ENCODE measurements at places on chromosomes 1 and 21.

DNA sequence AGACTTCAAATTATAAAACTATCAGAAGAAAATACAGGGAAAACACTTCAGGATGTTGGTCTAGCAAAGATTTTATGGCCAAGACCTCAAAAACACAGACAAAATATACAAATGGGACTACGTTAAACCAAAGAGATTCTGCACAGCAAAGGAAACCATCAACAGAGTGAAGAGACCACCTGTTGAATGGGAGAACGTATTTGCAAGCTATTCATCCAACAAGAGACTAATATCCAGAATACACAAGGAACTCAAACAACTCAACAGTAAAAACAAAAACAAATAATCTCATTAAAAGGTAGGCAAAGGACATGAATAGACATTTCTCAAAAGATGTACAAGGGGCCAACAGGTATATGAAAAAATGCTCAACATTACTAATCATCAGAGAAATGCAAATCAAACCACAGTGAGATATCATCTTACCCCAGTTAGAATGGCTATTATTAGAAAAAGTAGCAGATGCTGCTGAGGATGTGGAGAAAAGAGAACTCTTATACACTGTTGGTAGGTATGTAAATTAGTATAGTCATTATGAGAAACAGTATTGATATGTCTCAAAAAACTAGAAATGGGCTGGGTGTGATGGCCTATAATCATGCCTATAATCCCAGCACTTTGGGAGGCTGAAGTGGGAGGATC is 112.6 kb downstream of the LRIG2 start:
- DNase-seq, result no peak

DNA sequence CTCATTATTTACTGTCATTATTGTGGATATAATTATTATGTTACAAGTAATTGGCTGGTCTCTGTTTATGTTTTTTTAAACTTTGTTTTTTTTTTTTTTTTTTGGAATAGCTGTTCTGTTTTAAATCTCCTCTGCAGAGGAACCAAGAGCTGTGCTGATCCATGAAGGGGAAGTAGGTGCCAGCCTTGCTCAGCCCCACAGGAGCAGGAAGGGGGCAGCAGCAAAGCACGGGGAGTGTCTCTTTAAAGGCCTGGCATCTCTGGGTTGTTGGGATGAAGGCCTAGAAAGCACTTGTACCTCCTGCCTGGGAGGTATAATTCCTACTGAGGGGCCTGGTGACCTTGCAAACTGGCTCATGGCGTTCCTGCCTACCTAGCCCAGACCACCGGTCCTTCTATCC is 2.5 kb upstream of the GRHL3 start:
- DNase-seq, result no peak

DNA sequence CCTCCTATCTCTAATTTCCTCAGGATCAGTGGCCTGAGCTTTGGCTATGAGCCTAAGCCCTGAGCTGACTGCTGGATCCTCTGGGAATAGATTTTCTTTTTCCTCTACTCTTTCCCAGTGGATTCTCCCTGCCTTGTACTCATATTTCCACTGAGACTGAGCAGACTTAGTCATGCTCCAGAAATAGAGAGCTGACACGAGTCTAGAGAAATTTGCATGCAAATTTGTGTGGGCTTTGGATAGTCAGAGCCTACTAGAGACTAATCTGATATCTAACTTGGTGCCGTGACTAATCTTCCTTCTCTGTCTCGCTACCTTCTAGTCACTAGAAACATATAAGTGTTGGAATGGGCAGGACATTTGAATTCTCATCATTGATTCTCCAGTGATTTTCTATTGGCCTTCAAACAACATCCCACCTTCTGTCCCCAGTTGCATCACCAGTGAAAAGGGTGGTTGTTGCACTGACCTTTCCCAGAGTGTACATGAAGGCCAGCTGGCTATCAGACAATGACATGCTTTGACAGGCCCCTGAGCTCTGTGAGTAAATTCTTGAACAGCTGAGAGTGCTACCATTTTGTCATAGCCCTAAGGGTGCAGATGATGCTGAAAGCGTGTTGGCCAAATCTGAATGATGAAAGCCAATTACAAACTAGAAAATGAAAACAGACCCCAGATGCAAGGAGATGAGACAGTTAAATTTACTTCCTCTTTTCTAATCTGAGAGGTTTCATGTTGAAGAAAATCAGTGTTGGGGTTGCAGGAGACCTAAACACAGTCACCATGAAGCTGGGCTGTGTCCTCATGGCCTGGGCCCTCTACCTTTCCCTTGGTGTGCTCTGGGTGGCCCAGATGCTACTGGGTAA is at the start of gene FCRLA:
TSS of gene FCRLA (plus strand) at position 748 of the 866 bp plus-strand sequence. CDS start at position 784, 36 bp downstream.
- no peak for DNase-seq

GRCh38 chr1:53068314-53069099 is 6.5 kb downstream of the PODN start:
- DNase-seq, result no peak

DNA sequence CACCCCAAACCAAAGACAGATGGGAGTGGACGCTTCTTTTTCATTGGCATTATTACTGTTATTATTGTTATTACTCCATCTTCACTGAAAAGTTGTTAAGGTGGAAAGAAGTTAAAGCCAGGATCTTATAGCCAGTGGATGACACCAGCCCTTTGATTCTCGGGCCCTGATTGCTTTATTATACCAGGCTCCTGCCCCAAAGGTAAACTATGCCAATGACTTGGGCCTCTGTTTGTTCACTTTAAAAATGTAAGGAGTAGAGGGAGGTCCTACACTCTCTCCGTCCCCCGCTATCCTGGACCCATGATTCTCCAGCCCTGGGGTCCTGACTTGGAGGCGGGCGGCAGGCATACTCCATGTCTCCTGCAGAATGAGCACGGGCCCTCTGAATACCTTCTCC is 106.8 kb downstream of the TOMM20 start:
- DNase-seq, result no peak

GRCh38 chr1:184078564-184079249 is 27.2 kb downstream of the TSEN15 start:
- no peak for DNase-seq

DNA sequence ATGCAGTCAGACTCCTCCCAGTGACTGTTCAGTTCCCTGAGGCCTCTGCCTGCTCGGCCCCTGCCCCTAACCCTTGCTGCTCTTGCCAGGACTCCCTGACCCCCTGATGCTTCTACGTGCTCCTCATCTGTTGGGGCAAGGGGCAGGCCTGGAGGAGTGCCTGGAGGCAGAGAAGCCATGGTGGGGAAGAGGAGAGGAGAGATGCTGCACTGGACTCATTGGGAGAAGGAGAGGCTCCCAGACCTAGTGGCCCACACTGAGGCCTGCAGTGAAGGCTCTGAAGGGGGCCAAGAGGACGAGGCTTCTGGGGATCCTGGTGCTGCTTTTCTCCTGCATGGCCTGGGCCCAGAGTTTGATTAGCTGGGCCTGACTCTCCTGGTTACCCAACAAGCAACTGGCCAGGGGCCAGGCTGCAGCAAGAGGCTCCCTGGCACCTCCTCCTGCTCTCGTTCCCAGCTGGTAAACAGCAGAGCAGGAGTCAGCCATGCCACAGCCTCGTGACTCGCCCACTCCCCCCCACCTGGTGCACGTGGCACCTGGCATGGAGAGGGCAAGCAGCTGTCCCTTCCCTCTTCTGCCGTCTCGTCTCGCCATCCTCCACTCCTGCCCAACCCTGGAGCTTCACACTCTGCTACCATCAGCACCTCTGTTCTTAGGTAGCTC is 847 bp upstream of the RORC start:
- DNase-seq, result no peak

- DNase-seq, result no peak
Observed at GRCh38 chr21:34639882-34640788, 25.2 kb upstream of the RCAN1 start.

- DNase-seq, result no peak
Observed at GRCh38 chr1:47180603-47181094, 9.2 kb downstream of the PDZK1IP1 start.

GRCh38 chr1:115098979-115099692 is 9.8 kb upstream of the TSPAN2 start:
- DNase-seq, result no peak

DNA sequence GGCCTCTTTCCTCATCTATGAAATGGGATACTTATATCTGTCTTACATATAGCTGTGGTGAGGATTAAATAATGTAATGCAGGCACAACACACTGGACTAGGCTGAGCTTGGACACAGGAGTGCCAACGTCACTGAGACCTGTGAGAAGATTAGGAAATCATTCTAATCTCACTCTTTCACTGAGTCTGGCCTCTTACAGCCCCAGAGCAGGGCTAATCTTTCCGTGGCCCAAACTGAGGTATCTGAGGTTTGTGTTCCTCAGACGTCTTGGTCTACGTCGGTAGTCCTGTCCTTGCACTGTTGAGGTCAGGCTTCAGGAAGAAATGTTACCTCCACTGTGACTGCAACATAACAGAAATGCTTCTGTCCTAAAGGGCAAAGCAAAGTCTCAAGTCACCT is 22.6 kb upstream of the A3GALT2 start:
- no peak for DNase-seq

- DNase-seq, result no peak
Observed at GRCh38 chr21:28776251-28776650, 216.4 kb downstream of the LTN1 start.

DNA sequence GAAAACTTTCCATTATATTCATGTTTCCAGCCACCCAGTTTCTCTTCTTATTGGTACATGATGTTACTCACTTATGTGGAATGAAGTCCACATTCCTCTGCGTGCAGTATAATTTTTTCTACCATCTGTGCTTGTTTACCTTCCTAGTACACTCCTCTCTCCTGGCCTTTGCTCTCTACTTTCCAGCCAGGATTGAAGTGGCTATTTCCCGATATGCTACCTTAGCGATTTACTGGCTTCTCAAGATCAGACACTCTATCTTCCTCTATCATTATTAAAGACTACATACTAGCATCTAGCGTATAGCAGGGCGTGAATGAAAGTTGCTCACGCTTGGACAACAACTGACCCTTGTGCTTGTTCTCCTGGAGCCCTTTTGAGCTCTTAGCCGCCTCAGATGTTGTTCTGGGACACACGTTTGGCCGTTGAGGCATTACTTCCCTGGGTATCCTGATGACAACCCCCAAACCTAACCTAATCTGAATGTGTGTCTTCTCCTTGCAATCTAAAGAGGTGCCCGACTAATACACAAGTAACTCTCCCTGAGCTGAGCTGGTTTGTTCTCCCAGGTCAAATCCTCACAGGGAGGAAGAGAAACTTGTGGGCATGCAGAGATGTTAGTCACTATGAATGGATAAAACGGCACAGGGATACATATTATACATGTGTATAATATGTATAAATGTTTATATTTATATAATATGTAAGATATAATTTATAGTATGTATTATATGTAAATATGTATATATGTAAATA is 13.4 kb upstream of the MTARC2 start:
- DNase-seq, result no peak

DNA sequence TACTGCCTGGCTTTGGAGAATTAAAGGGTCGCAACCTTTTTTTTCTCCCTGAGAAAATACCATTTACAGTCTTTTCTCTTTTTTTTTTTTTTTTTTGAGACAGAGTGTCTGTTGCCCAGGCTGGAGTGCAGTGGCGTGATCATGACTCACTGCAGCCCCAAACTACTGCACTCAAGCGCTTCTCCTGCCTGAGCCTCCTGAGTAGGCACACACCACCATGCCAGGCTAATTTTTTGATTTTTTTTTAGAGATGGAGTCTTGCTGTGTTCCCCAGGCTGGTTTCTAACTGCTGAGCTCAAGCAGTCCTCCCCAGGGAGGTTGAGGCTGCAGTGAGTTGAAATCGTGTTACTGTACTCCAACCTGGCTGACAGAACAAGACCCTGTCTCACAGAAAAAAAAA is 24.6 kb downstream of the UBE4B start:
- no peak for DNase-seq

GRCh38 chr1:206992790-206993189 is 22.5 kb upstream of the FCAMR start:
- no peak for DNase-seq

GRCh38 chr1:30762930-30763650 is 5.5 kb upstream of the LAPTM5 start:
- DNase-seq, result no peak

- no peak for DNase-seq
Observed at GRCh38 chr1:162072740-162073139, 3.2 kb downstream of the NOS1AP start.

GRCh38 chr1:21933397-21934248 is 3.5 kb downstream of the HSPG2 start:
- no peak for DNase-seq

DNA sequence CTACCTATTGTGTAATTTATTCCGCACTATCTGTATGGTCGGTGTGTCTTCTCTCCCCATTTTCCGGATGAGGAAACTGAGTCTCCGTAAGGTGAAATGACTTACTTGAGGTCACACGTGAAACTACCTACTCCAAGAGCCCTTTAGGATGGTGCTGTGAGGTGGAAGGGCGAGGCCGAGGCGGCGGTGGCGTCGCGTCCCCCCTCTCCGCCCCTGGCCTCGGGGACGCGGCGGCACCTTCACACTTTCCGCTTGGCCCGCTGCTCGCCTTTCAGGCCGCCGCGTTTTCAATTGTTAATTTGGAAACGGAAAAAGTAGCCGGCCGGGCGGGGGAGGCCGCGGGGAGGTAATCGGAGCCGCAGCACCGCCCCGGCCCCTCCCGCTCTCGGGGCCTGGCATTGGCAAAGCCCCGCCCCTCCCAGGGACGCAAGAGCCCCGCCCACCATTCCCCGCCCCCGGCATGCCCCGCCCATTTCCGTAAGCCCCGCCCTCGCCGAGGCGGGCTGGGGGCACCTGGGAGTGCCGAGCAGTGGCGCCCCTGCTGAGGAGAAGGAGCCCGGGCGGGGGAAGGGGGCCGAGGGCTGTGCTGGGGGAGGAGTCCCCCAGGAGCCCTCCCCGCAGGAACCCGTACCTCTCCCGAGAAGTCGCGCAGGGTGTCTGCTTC is 18.6 kb downstream of the KCNQ4 start:
- DNase-seq, result peak; percentile 55

GRCh38 chr1:29625084-29625420 is 388.7 kb downstream of the PTPRU start:
- no peak for DNase-seq

GRCh38 chr1:196063952-196064351 is 544.3 kb downstream of the KCNT2 start:
- DNase-seq, result no peak

- no peak for DNase-seq
Observed at GRCh38 chr1:224932607-224933249, 3.3 kb downstream of the DNAH14 start.

GRCh38 chr1:165896277-165896676 is 68.9 kb downstream of the UCK2 start:
- DNase-seq, result no peak

DNA sequence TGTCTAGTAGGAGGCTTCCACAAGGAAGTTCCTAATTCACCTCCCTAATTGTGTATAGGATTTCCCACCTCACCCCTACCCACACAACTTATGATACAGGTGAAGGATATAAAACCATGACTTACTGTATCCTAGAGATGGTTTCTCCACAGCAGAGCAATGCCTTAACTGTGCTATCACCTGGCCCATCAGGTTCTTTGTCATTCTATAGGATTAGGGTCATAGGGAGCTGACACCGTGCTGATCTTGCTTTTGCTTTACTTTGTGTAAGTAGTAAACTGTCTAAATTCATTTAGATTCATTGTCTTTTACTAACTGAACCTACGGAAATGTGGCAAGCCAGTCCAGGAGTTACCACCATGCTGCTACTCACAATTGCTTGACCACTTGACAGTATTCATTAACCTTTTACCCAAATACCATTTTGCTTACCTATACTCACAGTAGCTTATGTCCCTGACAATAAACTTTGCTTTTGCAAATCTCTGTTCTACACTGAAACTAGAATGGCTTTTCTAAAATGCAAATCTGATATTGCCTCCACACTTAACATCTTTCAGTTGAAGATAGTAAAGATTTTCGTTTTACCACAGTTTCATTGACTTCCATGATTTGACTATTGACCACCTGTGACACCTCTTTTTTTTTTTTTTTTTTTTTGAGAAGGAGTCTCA is 147.6 kb downstream of the IFI44 start:
- no peak for DNase-seq
